ENCODE measurements at places on chromosomes 6 and 20. TPM values are rescaled to one million over a fixed set of nuclear protein-coding genes. Genes with fewer than 3 reads are reported as not detected.

Gene RAD21L1
- 0.48 TPM for polyA plus RNA-seq

Gene HLA-DMB
- polyA plus RNA-seq: 8.2 TPM

GRCh38 chr6:93581371-93581770, 162.0 kb upstream of the EPHA7 start:
- no peak for DNase-seq

DNA sequence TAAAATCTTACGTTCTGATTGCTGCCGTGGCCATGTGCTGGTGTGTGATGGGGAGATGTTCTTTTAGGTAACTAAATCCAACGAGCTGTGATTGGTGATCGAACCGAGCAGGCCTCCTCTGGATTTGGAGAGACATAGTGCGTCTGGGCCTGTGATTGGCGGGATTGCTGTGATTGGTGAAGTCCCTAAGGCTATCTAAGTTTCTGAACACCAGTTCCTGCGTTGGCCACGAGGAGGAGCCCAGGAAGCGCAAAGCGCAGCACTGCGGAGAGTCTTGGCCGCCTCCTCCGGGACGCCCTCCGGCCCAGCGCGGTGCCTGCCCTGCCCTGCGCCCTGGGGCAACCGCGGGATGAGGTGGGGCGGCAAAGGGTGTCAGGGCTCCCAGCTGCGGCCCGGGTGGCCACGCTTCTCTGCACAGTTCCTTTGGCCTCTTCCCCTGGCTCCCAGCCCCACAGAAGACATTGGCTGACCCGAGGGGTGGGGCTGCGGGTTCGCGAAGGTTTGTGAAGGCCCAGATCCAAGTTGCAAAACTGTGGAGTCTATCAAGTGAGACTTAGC, 33.0 kb downstream of the HNF4A start:
- peak; percentile 60 for DNase-seq

Gene FAM184A
- 0.99 TPM for polyA plus RNA-seq

DNA sequence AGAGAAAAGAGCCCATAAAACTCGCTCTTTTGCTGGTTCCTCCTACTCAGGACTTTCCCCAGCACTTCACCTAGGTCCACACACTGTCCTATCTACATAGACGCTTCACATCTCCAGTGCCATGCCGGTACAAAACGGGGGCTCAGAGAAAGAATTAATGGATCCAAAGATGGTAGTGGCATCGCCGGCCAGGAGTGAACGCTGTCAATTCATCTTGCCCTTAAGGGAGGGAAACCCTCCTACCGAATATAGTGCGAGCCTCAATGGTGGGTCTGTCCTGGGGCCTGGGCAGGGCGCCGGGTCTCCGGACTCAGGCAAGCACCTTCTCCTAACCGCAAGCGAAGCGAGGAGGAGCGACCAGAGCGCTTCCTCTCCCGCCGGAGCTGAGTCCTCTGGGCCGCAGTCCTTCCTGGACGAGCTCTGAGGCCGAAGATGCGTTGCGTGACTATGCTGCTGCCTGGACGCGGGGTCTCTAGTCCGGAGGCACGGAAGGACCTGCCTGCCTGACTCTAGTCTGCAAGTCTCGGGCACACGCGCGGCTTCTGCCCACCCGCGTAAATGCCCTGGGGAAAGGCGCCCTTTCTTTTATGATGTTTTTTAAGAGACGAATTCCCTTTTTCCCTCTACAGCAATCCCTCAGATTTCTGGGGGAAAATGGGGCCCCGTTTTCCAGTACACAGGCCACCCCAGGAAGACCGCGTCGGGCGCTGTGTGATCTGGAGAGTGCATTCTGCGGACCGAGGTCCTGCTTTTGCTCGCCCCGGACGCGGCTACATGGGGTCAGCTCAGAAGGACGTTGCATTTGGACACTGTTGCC, 100.1 kb upstream of the PRDM1 start:
- no peak for DNase-seq

- DNase-seq: no peak
These were observed 134.3 kb upstream of the SASH1 start for GRCh38 chr6:148208298-148208697.

All from naive thymus-derived CD4-positive, alpha-beta T cell (primary cell).